Midbrain (tissue), 1 donor: ENCODE measurements at places on chromosomes 2 and 18.

DNA sequence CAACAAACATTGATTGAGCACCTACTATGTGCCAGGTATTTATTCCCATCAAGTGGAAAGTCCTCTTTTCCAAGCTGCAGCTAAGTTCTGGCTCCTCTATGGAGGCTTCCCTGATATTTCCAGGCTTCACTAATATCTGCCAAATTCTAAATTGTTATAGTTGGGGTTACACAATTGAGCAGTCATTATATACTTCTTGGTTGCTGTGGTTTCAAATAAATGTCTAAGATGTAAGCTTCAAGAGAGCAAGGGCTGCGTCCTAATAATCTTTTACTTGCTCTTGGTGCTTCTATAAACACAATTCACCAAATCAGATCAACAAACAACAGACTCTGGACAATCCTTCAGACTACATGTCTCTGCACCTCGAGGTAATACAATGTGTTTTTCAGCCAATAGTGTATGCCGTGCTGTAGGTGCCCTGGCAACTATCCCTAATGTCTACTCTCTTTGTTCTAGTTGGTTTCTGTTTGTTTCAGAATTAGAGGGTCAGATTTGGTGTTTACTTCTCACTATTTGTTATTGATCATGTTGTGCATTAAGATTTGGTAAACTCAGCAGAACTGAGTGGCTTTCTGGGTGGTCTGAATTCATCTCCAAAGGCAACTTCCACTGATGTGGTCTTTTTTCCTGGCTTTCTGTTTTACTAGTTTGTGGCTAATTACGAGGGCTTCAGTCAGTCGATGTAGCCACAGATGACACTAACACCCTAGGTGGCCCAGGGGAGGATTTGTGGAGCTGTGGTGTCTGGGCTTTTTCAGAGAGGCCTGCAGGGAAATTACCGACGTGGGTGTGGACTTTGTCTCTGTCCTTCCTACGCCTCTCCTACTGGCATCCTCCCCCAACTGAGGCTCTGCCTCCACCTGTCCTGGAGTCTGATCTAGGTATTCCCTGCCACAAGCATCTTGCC is 50.4 kb downstream of the CDCA7 start:
- no peak for DNase-seq

DNA sequence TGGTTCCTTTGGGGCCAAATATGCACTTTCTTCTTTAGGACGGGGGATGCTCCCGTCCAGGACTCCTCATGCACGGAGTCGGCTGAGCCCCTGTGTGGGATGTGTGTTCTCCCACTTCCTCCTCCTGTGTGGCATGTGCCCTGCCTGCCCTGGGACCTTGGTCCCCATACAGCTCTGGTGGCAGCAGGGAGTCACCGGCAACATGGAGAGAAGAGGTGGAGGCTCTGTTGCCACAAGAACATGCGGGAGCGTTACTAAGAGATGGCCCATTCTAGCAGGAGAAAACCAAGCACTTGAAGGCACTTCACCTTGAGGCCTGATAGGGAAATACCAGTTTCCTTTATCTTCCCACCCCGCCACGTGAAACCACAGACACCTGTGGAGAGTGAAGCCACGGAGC is 98.0 kb downstream of the DDX1 start:
- DNase-seq = no peak

GRCh38 chr2:128347701-128348539 is 29.3 kb upstream of the HS6ST1 start:
- DNase-seq = peak; percentile 73

GRCh38 chr18:12770469-12771219 is 67.8 kb downstream of the PSMG2 start:
- no peak for DNase-seq

- no peak for DNase-seq
Observed at GRCh38 chr2:74031221-74031620, 46.5 kb downstream of the TET3 start.

GRCh38 chr18:37953876-37954275 is 388.3 kb upstream of the CELF4 start:
- no peak for DNase-seq

- no peak for DNase-seq
Observed at GRCh38 chr18:22176420-22177326, 7.3 kb downstream of the GATA6 start.

DNA sequence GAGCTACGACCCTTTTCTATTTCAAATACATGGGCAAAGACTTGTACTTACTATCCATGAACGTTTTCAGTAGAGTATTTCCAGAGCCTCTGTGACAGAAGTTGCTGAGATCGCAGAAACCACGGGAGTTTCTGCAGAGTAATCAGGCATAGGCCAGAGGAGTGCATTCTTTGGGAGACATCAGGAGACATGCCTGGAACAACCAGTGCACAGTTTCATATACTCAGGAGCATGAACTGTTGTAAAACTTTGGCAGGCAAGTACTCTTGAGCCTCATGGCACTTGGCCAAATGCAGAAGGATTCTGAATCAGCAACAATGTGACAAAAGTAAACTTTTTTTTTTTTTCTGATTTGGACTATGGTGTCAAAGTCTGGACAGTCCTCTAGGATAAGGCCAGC is 307.1 kb downstream of the GRB14 start:
- DNase-seq = no peak

DNA sequence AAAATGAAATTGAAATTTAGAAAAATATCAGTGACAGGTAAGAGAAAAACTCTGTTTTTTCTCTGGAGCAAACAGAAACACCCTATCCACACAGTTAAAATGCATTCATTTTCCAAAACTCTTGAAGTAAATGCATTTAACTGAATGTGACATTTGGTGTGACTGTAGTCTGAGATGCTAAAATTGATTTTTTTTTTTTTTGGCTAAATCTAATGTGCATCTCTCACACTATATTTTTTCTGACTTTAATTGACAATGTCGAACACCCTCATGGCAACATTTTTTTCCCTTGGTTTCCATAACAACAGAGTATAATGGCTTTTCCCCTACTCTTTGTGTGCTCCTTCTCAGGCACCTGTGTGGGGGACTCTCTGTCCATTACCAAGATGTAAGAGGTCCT is 366.4 kb downstream of the XIRP2 start:
- DNase-seq = no peak

DNA sequence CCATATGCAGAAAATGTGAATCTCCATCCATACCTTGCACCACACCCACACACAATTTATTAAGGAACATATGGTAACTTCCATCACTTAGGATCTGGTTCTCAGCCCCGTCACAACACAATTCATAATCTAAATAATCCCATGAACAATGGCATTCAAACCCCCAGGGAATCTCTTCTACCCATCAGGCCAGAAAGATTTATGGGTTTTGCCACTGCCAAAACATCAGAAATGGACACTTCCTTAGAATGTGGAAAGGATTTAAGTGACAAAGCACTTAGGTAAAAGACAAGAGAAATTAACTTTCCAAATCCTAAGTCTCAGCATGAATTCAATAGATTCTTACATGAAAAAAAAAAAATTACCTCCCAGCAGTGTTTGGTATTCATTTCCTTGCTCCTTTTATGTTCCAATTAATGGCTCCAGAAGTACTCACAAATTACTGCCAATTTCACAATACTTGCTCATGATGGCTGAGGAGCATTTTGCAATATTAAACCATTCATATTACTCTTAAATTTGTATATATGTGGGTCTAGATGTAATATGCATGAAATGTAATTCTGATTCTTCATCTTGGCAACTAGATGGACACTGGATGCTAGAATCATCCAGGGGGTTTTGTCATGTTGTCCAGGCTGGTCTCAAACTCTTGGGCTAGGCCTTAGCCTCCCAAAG is 56.5 kb upstream of the TMEM247 start:
- no peak for DNase-seq

DNA sequence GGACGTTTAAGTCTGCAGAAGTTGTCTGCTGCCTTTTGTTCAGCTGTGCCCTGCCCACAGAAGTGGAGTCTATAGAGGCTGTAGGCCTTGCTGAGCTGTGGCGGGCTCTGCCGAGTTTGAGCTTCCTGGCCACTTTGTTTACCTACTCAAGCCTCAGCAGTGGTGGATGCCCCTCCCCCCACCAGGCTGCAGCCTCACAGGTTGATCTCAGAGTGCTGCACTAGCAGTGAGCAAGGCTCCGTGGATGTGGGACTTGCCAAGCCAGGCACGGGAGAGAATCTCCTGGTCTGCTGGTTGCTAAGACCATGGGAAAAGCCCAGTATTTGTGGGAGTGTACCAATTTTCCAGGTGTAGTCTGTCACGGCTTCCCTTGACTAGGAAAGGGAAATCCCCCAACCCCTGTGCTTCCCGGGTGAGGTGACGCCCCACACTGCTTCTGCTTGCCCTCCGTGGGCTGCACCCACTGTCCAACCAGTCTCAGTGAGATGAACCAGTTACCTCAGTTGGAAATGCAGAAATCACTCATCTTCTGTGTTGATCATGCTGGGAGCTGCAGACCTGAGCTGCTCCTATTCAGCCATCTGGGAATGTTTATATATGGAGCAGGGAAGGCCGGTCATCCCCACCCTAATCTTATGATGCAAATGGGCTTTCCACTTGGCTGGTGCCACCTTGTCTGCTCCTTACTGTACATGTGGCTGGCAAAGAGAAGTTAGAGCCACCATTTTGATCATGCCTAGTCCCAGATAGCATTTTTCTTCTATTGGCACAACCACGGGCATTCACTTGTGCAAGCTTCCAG is 156.9 kb upstream of the ITGA6 start:
- DNase-seq = no peak

DNA sequence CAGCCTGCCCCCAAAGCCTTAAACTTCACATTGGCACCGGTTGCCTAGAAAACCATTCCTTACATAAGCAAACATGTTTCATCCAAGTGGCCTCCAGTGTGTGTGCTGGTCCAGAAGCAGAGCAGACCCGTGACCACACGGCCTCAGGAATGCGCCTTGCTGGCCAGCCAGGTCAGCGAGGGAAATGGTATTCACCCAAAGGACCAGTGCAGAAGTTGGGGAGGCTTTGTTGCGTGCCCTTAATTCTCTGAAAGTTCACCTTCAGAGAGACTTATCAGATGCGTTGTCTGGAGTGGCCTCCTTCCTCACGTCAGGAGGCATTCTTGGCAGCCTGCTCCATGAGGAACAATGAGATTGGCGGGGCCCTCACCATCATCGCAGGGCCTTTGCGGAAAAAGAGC is 25.9 kb downstream of the NRP2 start:
- DNase-seq = no peak

DNA sequence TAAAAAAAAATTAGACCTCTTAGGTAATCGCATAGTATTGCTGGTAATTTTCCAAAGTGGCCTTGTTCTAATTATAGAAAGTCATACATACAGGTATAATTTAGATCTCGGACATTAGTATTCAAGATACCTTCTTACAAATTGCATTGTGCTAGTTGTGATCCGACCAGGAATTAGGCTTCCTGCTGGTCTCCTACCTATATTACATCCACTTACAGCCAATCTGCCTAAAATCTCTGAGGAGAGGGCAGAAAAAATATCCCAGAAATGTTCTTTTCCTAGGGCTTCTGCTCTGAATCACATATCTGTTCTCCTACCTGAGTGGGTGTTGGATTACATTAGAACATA is 314.7 kb upstream of the GULP1 start:
- DNase-seq = no peak

DNA sequence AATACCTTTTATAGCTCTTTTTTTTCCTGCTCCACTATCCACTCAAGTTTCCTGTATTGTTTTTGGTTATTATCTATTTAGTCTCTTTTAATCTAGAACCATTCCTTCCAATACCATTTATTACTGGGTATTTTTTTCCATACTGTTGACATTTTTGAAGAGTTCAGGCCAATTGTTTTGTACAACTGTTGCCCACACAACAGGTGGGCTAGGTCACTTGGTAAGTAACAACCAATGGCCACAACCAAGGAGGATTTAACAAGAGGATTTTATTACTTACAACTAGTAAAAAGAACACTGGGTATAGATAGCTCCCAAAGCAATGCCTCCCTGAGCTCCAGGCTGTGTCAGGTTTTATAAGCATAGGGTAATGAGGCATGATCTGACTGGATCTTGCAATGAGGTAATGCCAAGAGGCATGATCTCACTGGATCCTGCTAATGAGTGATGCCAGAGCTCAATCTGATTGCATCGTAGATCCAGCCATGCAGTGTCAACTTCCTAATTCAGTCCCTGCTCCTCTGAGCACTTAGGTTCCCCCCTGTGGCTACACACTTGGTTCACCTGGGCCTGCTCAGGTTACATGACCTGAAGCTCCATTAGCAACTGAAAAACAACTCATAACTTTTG is 7.1 kb upstream of the CEP68 start:
- DNase-seq = no peak

DNA sequence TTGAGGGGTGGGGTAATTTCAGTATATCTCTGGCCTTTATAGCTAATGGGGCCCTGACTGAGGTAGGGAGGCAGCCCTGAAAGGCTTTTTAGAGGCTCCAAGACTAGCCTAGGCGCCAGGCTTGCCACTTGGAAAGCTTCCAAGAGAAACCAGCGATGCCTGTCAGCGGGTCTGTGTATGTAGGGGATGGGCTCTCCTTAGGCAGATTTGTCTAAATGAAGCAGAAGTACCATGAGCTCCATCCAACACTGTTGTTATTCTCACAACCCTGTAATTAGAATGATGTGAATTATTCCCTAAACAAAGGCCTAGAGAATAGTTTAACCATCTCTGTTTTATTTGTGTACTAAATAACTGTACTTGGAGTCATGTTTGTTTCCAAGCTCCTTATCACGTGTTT is 138.1 kb downstream of the B3GNT2 start:
- no peak for DNase-seq

DNA sequence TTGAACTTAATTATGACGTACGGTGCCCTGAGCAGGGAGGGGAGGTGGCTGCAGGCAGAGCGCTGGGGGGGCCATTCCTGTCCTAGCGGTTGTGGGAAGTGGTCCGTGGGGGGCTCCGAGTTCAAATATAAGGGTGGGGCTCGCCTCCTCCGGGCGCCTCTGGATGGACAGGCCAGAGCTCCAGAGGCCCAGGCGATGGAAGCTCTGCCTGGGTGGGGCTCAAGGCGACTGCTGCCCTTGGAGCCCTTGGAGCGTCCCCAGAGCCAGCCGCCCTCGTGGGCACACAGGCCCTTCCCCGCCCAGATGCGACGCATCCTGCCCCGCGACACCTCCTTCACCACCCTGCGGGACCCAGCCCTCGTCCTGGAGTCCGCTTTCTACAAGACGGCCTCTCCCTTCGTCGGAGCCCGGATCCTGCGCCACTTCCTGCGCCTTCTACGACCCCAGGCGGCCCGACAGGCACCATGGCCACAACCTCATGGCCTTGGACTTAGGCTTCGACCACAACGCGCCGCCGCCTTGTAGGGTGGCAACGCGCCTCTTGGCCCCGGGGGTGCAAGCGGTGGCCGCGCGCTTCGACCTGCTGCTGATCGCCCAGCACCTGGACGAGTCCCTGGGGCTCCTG is 10.5 kb downstream of the AQP12B start:
- DNase-seq = no peak
